ENCODE measurements at places on chromosomes 5 and 9. TPM values are rescaled to one million over a fixed set of nuclear protein-coding genes. Genes with fewer than 3 reads are reported as not detected.

DNA sequence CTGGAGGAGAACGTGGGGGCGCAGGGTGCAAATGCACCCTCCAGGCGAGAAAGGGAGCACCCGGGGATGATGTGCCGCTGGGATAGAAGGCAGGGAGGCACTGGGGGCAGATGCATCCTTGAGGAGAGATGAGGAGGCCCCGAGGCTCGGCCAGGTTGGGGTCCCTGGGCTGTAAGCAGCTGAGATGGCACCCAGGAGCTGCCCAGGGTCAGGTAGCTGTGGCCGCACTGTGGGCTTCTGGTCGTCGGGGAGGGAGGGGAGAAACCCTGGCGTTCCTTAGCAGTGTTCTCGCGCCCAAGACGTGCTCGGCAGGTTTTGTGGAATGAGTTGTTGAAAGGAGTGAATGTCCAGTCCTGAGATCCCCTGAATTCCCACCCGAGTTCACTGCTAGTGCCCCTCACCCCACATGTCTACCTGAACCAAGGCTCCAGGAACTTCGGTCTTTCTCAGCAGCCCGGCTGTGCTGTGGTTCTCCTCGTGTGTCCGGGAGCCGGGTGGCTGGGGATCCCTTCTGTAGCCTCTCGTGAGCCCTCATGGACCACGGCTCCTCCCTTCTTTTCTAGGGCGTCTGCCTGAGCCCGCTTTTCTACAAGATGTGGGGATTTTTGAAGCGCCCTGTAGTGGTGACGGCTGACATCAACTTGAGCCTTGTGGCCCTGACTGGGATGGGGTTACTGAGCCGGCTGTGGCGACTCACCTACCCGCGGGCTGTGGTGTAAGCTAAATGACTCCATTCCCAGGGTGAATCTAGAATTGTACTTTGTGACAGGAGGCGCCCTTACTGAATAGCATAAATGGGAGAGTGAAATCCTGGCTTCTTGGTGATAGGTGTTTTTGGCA lies 1.1 kb downstream of the POMT1 start:
- DNase-seq, result no peak

DNA sequence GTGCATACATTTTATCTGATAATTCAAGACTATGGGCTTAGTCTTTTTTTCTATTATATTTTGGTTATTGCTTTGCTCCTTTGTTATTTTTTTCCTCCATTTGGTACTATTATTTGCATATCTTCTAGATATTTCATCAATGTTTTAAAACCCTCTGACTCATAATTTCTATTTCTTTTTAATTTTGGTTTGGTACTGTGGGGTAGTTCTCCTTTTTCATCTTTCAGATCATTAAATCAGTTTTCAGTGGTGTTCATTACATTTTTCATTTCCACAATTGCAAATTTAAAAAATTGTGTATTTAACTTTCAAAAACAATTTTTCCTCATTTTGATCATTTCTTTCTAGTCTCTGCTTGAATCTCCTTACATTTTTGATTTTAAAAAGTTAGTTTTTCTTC lies 7.5 kb upstream of the FRMPD1 start:
- no peak for DNase-seq

- no peak for DNase-seq
Measured at GRCh38 chr5:81948349-81948748, 23.5 kb upstream of the ATG10 start.

HTR1A gene
- not detected for total RNA-seq

NEURL1B gene
- 14.0 TPM for total RNA-seq

RNF44 gene
- 0.24 TPM for total RNA-seq

DNA sequence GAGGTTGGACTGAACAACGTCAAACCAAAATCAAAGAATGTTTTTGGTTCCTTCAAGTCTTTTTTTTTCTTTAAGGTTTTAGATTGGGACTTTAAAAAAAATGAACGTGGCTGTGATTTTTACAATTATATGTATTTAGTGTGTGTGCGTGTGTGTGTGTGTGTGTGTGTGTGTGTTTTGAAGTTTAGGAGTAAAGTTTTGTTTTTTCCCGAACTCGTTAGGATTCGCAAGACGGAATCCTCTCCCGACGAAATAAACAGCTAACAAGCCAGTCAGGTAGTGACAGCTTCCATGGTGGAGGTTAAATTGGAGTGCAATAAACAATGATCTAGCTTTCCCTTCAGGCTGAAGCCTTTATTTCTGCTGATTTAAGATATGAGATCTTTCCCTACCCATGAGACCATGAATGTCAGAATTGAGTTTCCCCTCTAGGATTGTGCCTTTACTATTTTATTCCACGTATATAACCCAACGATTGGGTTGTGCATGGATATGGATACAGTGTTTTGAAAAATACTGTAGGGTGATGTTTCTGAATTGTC lies 1.2 kb downstream of the KIAA1958 start:
- peak; percentile 7 for DNase-seq

TAF1L gene
- total RNA-seq, result 4.3 TPM

ROPN1L gene
- 7.5 TPM for total RNA-seq

GRCh38 chr5:66207800-66208561 lies 63.9 kb downstream of the SREK1 start:
- peak; percentile 15 for DNase-seq

- DNase-seq, result peak; percentile 50
Measured at GRCh38 chr5:127229185-127229889, 61.3 kb upstream of the MEGF10 start.

AGXT2 gene
- 2.2 TPM for total RNA-seq

GRCh38 chr5:84791138-84791537 lies 406.5 kb upstream of the EDIL3 start:
- DNase-seq, result peak; percentile 54

DNA sequence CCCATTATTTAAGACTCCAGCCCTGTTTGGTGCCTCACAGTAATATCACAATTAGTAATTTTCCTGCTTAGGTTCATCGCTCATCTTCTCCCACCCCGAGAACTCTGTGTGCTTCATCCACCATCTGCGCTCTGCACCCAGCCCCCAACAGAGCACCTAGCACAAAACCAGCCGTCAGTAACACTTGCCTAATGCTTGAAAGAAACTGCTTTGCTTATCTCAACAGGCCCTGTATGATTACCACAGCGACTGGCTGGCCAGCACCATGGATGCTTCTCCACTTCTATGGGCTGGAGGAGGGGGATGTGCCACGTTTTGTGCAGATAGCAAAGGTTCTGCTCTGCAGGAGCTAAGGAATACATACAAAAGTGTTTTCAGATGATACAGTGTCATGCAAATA lies 166.8 kb downstream of the SPOCK1 start:
- DNase-seq, result no peak

DNA sequence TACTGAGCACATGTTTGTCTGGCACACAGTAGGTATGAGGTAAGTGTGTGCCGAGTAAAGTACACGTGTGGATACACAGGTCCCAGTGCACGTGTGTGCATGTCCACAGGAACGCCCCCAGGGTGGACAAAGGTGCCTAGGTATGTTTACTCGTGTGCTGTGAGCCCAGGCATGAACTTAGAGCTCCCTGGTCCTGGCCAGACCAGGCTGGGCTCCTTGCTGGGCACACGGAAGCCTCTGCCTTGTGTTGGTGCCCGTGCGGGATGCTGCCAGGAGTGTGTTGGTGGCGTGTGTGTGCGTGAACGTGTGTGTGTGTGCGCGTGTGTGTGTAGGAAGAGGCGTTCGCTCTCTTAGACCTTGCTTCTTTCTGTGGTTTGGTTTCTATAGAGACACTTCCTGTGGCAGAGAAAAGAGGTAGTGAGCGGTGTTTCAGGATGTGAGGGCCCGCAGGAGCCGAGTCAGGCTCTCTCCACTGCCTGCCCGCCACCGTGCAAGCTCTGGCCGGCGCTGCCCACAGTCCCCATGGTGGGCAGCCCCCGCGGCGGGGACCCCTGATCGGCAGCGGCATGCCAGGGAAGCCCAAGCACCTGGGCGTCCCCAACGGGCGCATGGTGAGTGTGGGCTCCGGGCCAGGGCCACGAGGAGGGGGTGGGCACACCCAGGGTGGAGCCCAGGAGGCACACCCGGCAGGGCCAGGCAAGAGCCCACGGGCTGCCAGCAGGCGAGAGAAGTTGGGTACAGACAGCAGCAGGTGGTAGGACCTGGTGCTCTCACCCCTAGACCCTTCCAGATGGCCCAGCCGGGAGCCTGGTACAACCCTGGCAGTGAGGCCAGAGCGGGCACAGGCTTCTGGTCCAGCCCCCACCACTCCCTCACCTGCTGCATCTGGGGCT lies at the start of gene RGS14:
RGS14 (plus strand) TSS at position 466 of the 893 bp plus-strand sequence; CDS start at position 567, 101 bp downstream.
- DNase-seq, result no peak

- peak; percentile 82 for DNase-seq
Measured at GRCh38 chr9:27371382-27371781, 74.4 kb upstream of the EQTN start.

GRCh38 chr9:77848897-77849296 lies 182.7 kb downstream of the GNAQ start:
- DNase-seq, result peak; percentile 35

DNA sequence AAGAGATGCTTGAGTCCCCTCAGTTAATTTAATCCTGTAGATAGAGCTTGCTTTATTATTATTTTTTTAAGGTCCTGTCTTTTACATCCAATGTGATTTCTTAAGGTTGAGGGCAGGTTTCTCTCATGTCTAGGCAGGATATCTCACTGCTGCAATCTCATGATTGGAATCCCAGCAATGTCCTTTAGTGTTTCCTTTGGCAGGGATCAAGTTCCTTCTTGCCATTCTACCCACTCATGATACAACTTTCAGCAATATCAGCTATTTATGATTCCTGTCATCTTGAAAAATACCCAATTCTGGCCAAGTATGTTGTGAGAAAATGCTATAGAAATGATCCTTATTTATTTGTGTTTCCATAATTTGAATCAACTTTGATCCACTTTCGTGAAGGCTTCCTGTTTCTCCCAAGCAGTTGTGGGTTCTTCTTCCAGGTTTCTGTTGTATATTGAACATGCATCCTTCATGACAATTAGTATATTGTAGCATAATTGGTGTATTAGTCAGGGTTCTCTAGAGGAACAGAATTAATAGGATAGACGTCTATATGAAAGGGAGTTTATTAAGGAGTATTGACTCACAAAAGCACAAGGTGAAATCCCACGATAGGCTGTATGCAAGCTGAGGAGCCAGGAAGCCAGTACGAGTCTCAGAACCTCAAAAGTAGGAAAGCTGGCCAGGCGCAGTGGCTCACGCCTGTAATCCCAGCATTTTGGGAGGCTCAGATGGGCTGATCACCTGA lies 18.4 kb upstream of the VPS13A start:
- peak; percentile 54 for DNase-seq

DNA sequence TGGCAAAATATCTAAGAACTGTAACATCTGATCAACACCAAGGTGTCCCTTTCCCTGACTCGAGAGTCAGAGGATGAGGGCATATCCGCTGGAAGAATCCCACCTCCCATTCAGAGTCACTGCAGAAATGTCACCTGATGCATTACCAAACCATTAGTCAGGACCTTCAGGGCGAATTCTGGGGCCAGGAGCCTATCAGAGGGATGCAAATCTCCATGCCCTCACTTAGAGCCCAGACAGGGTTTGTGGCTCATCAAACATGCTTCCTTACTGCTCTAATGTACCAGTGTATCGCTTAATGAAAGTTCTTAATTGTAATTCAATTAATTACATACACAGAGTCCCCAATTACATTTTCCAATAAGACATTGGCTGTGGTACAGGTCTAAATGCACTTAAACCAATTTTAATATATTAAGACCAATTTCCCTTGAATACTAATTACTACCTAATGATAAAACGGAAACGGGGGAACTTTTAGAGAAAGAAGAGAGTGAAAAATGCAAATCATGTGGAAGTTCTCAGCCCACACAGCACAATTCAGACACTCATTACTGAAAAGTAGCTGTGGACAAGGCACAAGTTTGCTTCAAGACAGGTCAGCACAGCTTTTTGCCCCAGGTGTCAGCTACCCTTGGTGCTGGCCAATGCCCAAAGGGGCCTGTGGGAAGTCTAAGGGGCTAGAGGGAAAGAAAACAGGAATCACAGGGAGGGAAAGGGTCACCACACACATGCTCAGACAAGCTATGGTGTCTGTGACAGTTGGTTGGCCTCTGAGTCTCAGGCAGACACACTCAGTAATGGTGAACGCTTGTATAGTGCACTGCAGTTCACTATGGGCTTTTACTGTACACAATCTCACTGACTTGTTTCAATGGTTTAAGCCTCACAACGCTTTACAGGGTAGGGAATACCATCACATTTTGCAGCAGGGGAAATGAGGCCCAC lies 211.6 kb downstream of the MAPKAP1 start:
- DNase-seq, result no peak

ORM1 gene
- not detected for total RNA-seq

ENTPD2 gene
- total RNA-seq, result not detected

DNA sequence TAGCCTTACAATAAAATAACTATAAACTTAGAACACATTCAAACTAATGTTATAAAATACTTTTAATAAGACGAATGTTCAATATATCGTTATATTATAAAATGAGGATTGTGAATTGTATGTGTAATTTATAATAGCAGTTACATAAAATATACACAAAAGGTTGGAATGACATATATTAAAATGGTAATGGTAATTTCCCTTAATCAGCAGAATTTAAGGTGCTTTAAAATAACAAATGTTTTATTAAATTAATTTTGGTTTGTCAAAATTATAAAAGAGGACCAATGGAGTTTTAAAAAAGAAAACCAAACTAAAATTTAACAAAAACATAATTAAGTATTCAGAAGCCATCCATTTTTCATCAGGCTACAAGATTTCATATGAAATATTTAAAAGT lies 164.3 kb upstream of the PRDM9 start:
- DNase-seq, result no peak

- DNase-seq, result no peak
Measured at GRCh38 chr5:69030358-69031062, 63.3 kb upstream of the SLC30A5 start.

SLU7 gene
- 26.2 TPM for total RNA-seq

DNA sequence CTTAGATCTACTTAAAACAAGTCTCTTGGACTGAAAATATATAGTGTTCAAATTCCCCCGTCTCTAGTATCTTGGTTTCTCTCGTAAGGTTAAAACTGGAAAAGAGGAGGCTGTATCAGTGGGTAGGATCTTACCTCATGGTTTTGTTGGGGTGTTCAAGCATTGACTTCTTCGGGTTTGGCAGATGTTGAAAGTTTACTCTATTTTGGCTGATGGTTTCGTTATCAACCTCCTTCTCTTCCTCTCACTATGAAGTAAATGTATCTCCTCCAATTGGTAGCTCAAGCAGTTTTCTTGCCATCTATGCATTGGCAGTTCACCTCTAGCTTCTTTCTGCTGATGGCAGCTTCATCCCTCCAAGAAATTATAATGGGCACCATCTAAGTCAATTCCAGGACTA lies 506.5 kb upstream of the GRIN3A start:
- no peak for DNase-seq

PCA3 gene
- 8.4 TPM for total RNA-seq

- no peak for DNase-seq
Measured at GRCh38 chr5:32539981-32540845, 45.1 kb upstream of the SUB1 start.

DNA sequence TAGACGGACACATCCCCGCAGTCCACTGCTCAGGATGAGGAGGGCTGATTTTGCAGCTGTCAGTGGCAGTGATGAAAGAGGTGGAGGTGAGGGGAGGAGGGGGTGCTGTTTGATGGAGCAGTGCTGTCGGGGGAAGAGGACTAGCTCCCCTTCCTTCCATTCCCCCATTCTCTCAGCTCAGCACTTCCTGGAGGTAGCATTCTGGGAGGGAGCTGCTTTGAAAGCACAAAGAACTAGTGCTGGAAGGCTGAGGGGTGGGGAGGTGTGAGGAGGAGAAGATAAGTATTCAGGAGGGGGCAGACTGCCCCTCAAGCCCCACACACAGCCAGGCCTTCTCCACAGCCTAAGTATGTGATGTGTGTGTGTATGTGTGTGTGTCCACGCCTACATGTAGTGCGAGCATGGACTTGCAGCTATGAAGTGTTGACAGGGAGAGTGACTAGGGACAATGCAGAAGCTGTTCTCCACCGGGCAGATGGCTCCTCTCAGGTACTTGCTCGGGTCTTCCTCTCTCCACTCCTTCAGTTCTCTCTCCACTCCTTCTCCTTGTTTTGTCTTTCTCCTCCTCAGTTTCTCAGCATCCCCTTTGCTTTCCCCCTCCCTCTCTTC lies 65.5 kb upstream of the HSPA9 start:
- DNase-seq, result peak; percentile 46
